ENCODE measurements at places on chromosomes 13 and 19. TPM values are rescaled to one million over a fixed set of nuclear protein-coding genes. Genes with fewer than 3 reads are reported as not detected.

GRCh38 chr13:109483284-109483683 lies 303.1 kb downstream of the IRS2 start:
- no peak for DNase-seq

GRCh38 chr13:78689011-78689410 lies 30.1 kb upstream of the OBI1 start:
- no peak for DNase-seq

Gene ZNF235
- 5.4 TPM for total RNA-seq

DNA sequence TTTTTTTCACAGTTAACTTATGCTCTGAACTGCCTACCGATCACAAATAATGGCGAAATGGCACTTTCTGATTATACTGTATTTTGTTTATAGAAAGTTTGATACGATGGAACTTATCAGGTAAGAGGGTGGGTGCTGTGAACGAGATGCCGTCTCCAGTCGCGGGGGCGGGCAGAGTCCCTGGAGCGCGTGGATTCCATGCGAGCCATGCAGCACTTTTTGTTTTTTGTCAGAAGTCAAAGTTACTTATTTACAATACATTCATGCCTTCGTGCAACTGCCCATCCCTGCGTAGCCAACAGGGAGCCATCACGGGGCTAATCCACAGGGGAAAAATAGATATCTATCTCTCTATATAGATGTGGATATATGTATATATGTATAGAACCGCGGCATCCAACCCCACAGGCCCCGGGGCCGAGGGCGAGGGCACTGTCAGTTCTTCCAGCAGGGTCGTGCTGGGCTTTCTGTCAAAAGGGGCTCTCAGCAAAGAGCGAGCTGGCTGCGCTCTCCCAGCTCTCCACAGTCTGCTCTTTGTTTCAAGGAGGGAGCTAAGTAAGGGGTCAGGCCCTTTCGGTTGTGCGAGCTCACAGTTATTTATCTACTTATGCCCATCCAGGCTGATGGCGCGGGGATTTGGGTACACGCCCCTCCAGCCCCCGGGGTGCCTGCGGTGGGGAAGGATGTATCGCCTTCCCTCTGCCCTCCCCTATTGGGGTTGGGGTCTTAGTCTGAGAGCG lies 3.4 kb downstream of the SLITRK1 start:
- no peak for DNase-seq

Gene FGF22
- total RNA-seq, result not detected

Gene ATP13A1
- 254 TPM for total RNA-seq

Gene BRD4
- 91.8 TPM for total RNA-seq

DNA sequence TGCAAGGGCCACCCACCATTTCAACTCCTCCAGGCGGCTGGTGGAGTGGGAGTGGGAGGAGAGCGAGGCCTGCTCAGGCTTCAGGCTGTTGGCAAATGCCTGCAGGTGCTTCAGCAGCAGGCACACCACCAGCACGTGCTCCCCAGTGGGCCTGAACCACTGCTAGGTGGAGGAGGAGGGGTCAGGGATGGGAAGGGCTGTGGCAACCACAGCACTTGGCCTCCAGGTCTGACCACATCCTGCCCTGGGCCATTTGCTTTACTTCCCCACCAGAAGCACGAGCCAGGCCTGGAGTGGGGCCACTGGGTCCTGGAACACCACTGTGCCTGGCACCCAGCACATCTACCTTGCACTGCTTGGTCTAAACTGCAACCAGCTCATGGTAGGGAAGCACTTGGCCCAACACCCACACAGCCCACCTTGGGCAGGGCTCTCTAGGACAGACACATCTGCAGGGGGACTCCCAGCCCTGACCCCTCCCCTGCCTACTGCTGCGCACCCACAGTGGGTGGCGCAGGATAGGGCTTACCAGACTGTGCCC lies 26.2 kb downstream of the TUBA3C start:
- no peak for DNase-seq

DNA sequence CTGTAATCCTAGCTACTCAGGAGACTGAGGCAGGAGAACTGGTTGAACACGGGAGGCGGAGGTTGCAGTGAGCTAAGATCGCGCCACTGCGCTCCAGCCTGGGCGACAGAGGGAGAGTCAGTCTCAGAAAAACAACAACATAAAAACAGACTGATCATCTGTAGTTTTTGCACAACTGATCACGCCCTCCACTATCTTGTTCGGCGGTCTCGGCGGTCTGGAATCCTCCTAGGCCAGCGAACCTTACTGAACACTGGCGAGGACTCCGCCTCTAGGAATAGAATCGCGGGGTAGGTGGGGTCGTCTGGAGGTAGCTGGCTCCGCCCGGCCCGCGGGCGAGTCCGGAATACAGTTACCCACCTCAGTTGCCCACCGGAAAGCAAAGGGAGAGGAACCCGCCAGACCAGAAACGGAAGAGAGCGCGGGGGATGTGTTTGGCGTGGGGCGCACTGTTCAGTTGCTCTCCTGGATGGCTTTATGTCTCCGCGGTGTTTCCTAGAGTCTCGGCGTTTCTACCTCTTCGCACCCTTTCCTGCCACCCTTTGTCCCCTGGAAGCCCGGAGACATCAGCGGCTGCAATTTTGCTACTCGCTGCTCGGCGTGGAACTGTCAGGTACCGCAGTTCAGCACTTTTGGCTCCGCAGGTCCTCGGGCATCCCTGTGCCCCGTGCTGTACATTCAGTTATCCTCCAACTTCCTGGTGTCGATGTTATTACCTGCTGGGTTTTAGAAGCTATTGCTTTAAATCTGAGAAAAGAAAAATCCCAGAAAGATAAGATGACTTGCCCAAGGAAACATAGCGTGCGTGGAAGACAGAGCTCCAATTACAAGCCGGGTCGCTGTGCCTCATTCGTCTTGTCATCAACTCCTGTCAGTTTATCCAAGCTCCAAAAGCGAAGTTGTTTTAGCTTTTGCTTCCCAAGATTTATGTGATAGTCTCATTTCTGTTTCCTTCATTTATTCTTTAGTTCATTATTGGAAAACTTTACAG lies 24.9 kb upstream of the HNRNPA1L2 start:
- DNase-seq, result peak; percentile 94

DNA sequence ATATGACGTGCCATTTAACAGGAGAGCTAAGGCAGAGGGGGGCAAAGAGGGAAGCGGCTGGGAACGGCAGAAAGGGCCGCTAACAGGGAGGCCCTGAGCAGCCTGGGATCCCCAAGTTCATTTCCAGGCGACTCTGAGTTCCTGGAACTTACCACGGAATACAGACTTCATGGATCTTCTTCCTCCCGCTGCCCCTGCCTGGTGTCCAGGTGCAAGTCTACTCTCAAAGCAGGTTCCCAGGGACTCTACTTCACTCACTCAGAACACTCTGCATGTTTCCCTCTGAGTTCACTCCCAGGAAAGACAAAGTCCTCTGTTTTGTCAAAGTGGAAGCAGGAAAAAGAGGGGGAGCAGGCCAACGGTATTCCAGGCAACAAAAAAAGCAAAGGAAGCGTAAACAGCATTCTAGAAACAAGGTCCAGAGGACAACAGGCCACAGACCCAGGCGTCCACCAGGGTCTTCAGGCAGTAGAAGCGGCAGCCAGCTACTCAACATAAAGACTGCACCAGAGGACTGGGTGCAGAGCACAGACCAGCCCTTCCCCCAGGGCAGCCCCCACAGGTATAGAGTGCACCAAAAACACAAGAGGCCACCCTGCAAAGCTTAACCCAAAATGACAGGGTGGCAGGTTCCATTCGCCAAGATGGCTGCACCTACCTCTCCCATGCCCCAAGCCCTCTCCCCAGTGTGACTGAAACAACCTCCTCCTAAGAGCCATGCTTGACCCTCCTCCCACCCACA lies 3.0 kb downstream of the MIER2 start:
- DNase-seq, result no peak

DNA sequence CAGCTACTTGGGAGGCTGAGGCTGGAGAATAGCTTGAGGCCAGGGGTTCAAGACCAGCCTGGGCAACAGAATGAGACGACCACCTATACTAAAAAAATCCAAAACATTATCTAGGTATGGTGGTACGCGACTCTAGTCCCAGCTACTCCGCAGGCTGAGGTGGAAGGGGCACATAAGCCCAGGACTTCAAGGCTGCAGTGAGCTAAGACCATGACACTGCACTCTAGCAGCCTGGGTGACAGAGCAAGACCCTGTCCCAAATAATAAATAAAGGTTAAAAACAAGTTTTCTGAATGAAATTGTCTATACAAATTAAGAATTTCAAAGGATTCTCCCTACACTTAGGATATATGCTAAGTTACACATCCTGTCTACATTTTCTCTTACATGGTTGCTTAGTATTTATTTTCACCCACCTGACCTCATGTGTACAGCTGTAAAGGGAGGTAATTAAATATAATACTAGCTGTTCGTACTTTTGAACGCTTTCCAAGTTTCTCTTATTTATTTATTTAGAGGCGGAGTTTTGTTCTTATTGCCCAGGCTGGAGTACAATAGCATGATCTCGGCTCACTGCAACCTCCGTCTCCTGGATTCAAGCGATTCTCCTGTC lies 1.6 kb downstream of the SLC25A30 start:
- DNase-seq, result no peak

Gene MPHOSPH8
- total RNA-seq, result 69.2 TPM

Gene SYT5
- total RNA-seq, result not detected

Gene PSMC4
- 42.4 TPM for total RNA-seq

Gene SSBP4
- 48.4 TPM for total RNA-seq

DNA sequence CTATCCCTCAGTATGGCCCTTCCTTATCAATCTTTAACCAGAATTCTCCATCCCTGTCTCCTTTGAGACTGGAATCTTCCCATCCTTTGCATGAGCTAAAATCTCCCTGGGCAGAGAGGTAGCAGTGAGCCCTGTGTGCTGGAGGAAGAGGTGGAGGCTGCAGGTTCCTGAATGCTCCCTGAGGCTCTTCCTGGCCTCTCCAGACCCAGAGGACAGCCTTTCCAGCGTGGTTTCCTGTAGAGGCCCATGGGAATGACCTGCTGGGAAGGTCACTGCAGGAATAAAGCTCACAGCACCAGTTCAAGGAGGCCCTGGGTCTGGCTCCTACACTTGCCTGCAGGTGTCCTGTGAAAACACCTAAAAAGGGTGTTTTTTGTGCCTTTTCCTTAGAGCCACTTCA lies 4.6 kb downstream of the OR10H2 start:
- DNase-seq, result no peak

Gene KLK10
- 1.3 TPM for total RNA-seq

- no peak for DNase-seq
Observed at GRCh38 chr19:57786286-57786685, 16.8 kb downstream of the ZNF586 start.

DNA sequence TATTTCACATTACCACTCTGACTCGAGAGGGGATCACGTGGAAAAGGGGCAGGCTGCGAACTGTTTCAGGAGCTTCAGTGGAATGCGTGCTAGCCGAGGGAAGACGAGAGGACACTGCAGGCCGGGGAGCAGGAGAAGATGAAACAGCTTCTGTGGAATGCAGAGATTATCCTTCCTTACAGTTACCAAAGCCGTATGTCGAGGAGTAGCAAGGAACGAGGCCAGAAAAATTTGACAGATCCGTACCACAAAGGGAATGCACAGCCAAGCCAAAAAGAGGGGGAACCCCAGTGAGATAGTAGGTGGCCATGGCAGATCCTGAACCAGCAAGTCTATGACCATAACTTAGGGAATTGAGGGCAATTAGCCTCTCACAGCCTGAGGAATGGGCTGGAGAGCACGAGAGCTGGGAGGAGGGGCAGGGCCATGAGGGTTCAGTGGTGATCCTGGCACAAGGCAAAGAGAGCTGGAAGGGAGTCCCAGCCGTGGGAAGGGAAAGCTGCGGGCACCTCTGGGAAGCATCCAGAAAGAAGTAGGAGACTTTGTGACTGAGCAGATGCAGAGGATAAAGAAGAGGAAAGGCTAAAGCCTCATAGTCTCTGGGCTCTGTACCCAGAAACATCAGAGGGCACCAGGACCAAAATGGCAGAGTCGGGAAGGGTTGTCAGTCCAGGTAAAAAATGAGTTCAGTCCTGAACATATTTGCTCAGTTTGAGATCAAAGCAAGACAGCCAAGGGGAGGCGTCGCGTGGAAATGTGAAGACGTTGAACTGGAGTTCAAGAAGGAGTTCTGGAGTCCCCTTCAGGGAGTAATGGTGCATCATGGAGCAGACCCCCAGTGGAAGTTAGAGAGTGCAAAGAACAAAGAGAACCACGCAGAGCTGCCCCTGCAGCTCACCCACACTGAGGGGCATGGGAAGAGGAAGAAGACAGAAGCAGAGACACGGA lies 5.1 kb downstream of the COL4A1 start:
- no peak for DNase-seq

Gene IRGC
- total RNA-seq, result not detected

Gene KIR2DL1
- total RNA-seq, result not detected

DNA sequence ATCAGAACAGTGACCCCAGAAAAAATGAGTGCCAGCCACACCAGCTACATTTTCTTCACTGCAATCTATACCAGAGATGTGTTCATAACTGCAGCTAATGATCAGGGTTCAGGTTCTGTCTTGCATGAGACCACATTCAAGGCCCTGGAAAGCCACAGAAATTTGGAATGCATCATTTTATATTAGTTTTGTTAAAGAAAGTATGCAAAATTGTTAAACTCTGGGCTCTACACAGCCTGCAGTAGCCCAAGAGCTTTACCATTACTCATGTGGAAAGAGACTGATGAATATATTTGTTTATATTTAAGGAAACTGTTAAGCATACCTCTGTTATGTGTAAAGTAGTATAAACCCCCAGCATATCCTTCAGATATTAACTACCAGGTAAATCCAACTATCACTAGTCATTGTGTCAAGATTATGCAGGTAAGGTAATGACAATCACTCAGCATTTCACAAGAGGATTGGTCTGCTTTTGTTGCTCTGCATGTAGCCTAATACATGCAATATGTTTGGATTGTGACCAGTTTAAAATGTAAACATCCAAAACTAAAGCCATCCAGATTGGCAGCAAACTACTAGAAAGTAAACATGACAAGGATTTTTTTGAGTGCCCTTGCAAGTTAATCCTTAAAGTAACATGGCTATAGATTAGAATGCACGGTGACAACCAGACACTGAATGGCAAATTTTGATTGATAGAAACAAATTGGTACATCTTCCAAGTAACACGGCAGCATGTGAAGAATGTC lies 429.1 kb upstream of the ARGLU1 start:
- no peak for DNase-seq

Gene LAIR1
- total RNA-seq, result 8.3 TPM

DNA sequence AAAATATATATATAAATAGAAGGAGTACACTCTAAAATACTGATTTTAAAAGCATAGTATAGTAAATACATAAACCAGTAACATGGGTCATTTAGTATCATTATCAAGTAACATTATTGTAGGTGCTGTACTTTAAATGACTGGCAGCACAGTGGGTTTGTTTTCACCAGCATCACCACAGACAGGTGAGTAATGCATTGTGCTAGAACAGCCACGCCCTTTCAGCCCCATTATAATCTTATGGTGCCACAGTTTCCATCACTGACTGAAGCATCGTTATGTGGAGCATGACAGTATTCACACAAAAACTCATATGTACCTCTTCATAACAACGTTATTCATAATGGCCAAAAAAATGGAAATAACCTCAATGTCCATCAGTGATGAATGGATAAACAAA lies 88.3 kb downstream of the DHRS12 start:
- no peak for DNase-seq

Gene ZNF433
- 5.8 TPM for total RNA-seq

GRCh38 chr19:11023016-11023415 lies 62.2 kb downstream of the SMARCA4 start:
- DNase-seq, result no peak

Gene CYSLTR2
- total RNA-seq, result not detected

- DNase-seq, result no peak
Observed at GRCh38 chr13:110422913-110423688, 116.0 kb downstream of the COL4A2 start.

All from stomach (tissue), 19 donors.